Naive thymus-derived CD4-positive, alpha-beta T cell (primary cell): ENCODE measurements at places on chromosomes 16 and 17. TPM values are rescaled to one million over a fixed set of nuclear protein-coding genes. Genes with fewer than 3 reads are reported as not detected.

The AGRP gene
- not detected in 2 replicates for total RNA-seq

The MYH2 gene
- not detected for total RNA-seq

DNA sequence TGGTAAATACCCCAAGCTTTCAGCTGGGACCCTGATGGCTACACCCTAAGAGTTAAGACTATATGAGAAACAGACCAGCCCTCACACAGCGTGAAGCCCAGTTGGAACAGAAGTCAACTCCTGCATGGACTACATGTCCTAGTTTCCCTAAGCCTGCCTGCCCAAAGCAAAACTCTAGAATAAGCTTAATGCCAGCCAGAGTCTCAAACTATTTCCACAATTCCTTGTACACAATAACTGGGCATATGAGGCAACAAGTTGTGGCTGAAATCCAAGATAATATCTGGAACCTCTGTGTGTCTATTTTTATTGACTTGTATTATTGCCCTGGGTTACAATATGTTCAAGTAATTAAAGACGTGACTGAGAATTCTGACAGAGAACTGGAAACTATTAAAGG lies 19.4 kb downstream of the MYH10 start:
- DNase-seq, result no peak
- H3K4me1 ChIP-seq, result no peaks in the 10 kb centered on the region
- H3K27me3 ChIP-seq, result no peaks in the 10 kb centered on the region

- H3K27me3 ChIP-seq, result no peaks in the 10 kb centered on the region
- H3K27ac ChIP-seq, result peak overlapping the region; percentile 90
- H3K4me3 ChIP-seq, result no peak overlapping the region
- no peaks in the 10 kb centered on the region for H3K36me3 ChIP-seq
- H3K4me1 ChIP-seq, result peaks cover 6% of the 10 kb centered on the region
- DNase-seq, result no peak
These were observed 4.8 kb upstream of the SREBF1 start for GRCh38 chr17:17841601-17842025.

DNA sequence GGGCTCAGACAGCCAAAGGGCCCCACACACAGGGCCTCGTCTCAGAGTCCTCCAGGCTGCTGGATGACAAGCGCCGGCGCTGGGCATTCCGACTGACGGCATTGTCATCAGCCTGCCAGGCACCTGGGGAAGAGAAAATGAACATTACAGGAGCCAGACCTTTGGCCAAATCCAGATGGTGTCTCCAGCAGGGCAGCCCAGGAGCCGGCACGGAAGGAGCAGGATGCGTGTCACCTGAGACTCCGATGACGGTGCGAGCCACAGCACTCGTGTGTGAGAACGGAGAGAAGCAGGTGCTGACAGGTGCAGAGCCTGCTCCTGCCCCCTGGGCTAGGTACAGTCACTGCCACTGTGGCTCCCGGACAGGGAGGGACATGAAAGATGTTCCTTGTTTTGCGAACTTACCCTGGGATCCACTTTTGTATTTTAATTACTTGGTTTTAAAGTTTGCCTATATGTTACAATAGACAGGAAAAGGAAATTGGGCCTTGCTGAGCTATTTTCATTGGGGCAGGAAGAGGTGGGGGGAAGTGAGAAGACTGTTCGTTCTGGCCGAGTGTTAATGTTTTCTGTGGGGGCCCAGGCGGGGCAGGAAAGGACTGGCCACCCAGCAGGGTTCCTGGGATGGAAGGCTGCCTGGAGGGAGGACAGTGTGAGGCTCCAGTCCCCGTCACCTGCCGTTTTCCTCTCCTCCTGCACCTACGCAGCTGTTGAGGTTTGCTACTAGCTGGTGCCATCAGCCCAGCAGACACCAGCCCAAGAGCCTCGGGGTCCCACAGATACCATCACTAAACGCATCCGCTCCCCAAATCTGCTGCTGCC lies 4.4 kb upstream of the FOXJ1 start:
- DNase-seq, result no peak
- H3K27ac ChIP-seq, result peak overlapping the region; percentile 83
- peaks cover 10% of the 10 kb centered on the region for H3K36me3 ChIP-seq
- H3K4me3 ChIP-seq, result peak overlapping the region; percentile 37
- H3K4me1 ChIP-seq, result peaks cover 66% of the 10 kb centered on the region
- H3K27me3 ChIP-seq, result no peaks in the 10 kb centered on the region
